ENCODE measurements at places on chromosomes 5 and 9.

DNA sequence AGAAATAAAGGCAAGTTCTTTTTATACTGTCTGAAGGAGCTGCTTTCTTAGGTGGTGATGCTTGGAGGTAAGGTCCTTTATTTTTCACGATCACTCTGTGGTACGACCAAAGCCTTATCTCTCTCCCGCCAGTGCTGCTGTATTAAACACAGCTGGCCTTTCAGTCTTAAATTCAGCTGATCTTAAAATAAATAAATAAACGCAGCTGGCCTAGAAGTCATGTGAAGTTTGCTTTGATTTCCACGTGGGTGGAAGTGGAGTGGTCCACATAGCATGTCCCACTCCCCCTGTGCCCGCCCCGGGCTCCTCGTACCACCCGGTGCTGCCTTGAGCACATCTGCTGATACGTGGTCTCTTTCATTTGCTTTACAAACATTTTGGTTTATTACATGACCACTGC lies 260.4 kb downstream of the FANCC start:
- DNase-seq = peak; percentile 31

DNA sequence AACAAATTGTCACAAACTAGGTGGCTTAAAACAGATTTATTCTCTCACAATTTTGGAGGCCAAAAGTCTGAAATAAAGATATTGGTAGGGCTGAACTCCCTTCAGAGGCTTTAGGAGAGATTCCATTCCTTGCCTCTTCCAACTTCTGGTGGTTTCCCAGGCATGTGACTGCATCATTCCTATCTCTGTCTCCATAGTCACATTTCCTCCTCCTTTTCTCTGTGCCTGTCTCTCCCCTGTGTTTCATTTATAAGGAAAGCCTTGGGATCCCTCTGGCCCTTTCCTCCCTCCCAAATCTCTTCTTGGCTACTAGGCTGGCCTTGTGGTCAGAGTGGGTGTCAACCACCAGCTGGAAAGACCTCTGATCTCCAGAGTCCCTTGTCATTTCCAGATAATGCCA lies 78.2 kb downstream of the SNX18 start:
- peak; percentile 75 for DNase-seq

GRCh38 chr5:4947893-4948536 lies 192.1 kb upstream of the ADAMTS16 start:
- DNase-seq = no peak

GRCh38 chr5:39015743-39016586 lies 58.2 kb downstream of the RICTOR start:
- DNase-seq = peak; percentile 79

GRCh38 chr9:114216976-114217375 lies 61.6 kb downstream of the COL27A1 start:
- no peak for DNase-seq

GRCh38 chr5:91223886-91224285 lies 159.2 kb downstream of the ARRDC3 start:
- no peak for DNase-seq

- no peak for DNase-seq
These were observed 4.2 kb downstream of the ENTPD8 start for GRCh38 chr9:137436761-137437600.

- no peak for DNase-seq
These were observed 67.4 kb upstream of the DMRTA1 start for GRCh38 chr9:22379272-22379671.

DNA sequence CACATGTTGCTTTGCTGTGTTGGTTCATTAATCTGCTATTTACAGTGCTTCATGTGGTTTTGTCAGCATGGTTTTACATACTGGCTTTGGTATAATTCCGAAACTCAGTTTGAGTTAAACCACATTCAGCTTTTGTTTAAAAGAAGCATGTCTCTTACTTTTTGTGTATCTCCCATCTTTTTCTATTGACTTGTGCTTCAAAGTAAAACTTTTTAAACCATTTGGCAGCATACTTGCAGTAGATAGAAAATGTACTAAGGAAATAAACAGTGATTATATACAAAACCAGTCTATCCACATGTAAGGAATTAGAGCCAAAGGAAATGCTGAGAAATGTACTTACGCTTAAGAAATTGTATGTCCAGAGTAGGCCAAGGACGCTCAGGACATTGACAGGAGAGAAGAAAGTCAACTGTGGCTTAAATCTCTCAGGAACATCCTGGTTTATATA lies 286.9 kb downstream of the ARHGEF28 start:
- no peak for DNase-seq

- DNase-seq = no peak
These were observed 57.3 kb downstream of the TRIP13 start for GRCh38 chr5:949815-950560.

DNA sequence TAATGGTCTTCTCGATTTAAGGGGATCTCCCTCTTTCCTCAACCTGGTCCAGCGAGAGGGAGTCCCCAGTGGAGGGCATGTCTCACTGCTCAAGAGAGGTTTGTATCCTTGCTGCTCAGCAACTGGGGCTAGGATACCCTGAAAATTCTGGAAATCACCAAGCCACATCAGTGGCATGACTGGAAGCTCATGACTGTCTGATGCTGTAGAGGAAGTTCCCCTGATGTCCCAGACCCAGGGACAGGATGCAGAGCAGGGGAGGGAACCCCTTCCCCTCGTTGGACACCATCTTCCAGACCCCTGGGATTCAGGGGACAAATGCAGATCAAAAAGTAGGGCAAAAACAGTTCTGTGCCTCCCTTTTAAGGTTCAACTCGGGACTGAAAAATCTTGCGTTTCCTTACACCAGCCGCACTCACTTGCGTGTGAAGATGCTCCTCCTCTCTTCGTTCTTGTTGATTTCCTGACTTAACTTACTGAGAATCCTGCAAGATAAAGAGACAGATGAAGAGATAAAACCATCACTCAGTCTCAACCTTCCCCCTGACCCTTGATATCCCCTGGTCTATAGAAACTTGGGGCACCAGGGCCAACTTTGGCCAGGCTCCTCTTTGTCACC lies 22.1 kb downstream of the LCP2 start:
- DNase-seq = no peak

- peak; percentile 85 for DNase-seq
These were observed 231.7 kb downstream of the ARHGAP26 start for GRCh38 chr5:143001764-143002351.

GRCh38 chr9:121880343-121880898 lies 212.7 kb downstream of the TTLL11 start:
- no peak for DNase-seq

DNA sequence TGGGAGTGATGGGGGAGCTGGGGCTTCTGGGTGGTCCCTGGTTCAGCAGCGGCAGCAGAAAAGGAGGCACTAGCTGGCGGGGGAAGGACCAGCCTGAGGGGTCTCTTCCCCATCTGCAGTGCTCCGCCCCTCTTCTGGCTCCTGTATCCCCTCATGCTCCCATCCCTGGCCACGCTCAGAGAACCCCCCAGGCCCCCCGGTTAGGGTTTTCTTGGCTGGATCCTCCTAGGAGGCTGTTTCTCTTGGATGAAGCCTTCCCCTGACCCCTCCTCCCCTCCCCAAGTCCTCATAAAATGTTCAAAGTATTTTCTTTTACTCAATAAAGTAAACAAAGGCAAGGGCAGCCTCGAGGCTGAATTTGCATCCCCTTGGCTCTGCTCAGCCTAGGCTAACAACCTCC lies 60.8 kb downstream of the FGF18 start:
- DNase-seq = no peak

DNA sequence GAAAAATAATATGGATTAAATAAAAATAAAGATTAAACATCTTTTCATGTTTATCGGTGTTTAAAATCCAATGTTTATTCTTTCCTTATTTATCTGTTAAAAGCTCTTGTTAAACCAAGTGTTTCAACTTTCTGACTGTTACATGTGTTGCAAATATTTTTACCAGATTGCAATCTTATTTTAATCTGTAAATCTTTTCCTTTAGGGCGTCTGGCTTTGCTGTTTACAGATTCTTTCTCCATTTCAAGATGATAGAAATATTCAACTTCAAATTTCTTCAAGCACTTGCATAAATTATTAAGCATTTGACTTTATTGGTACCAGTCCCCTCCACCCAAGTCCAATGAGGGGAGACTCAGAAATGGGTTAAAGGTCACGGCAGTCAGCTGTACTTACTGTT lies 16.9 kb upstream of the ABCA1 start:
- no peak for DNase-seq

DNA sequence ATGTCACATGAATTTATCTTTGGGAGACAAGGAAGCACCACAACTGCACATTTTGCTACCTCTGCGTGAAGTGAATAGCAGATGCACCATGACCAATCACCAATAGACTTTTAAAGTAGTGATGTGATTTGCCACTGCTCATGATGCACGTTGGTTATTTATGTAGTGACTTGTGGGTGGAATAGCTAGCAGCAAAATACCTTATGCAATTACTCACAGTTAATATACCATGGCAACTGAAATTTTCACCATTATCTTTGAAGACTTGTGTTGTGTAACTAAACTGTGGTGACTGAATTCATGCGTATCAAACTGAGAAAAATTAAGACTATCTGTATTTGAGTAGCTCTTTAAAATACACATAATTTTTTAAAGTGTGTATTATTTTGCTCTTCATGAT lies 46.2 kb upstream of the TUSC1 start:
- DNase-seq = peak; percentile 37

- DNase-seq = peak; percentile 56
These were observed 11.8 kb downstream of the OTULIN start for GRCh38 chr5:14676320-14676719.

DNA sequence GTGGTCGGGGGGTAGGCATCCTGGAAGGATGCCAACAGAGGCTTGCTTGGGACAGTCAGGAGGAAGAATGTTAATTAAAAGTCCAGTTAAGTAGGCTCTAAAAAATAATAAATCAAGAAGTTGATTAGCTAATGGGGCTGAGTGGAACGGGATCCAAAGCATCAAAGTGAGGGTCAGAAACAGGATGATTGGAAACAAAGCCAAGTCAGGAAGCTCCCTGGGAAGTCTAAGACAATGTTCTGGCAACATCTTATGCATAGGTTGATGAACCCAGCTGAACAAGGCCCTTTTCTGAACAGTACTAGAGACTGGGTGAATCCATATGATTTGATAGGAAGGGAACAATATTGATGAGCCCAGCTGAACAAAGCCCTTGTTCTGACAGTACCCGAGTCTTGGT lies 50.2 kb upstream of the STARD4 start:
- no peak for DNase-seq

DNA sequence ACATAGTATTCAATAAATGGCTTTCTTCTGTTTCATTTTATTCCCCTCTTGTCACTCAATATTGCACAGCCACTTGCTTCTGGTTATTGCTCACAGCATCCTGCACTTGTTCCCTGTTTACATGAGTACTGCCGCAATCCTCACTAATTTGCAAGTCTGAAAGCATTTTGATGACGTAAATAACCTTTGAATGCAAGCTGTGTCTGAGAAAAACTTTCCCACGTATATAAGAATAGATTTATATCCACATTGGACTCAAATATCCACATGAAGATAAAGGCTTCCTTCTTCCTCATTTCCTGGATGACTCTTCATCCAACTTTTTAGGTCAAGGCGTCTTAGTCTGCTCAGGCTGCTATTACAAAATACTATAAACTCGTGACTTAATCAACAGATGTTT lies 88.2 kb upstream of the DAP start:
- DNase-seq = no peak

DNA sequence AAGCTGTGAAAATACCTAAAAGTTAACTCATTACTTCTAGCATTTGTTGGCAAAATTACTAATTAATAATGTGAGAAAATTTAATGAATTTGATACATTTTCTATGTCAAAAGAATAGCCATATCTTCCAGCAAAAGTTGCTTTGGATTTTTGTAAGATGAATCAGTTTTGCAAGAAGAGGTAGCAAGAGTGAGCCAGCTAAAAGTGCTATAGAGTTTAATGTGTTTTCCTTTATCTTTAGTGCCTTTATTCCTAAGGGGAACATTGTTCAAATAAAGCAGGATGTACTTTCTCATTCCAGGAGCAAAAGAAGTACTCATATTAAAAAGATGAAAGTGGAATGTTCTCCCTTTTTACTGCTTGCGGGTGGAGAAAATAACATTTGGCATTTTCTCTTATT lies 622.2 kb downstream of the ANXA1 start:
- DNase-seq = peak; percentile 33

DNA sequence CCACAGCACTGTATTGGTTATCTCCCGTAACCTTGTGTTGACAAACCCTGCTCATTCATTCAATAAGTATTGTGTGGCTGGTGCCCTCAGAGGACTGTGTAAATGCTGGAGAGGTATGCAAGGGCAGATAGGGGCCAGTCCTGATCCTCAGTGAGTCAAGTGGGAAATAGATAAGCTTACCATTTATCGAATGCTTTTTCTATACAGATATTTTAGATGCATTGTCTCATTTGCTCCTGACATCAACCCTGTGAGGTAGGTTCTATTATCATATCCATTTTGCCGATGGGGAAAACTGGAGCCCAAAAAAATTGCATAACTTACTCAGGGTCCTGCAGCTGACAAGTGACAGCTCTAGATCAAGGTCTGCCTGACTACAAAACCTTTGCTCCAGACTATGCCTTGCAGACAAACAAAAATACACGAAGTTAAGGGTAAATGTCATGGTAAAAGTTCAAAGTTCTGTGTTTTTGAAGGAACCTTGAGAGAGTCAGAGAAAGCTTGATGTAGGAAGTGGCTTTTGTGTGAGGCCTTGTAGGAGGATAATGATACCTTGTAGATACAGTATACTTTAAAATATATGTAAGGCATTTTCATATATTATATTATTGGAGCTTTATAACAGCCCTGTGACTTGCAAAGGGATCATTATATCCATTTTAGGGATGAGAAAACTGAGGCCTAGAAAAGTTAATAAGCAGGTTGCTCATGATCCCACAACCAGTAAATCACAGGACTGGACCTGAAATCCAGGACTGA lies 22.7 kb downstream of the CYFIP2 start:
- no peak for DNase-seq

GRCh38 chr5:139494832-139495231 lies 12.3 kb upstream of the STING1 start:
- DNase-seq = peak; percentile 78

DNA sequence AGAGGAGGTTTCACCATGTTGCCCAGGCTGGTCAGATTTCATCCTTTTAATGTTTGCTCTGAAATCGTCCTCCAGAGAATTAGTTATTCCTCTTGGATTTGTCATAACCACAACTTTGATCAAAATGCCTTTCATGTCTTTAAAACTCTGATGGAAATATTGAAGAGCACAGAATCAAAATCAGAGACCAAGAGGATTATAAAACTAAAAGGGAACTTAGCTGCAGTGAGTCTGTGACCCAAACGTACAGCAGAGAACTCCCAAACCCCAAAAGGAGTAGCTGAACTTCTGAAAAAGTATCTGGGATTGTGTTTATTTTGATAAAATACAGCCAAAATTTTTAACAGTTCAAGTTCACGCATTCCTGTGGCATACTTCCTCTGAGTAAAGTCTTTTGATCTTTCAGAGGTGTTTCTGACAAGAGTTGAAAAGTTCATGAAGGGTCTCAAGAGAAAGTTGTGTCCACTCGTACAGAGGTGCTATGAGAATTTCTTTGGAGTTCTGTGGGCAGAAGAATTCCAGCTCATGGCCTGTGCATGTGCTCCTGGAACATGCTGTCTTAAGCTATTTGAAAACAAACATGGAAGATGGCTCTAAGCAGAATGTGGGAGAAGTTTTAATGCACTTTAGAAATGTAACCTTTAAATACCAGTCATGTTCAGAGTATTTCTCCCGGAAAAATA lies 124.0 kb downstream of the ESM1 start:
- DNase-seq = peak; percentile 40

GRCh38 chr5:100841358-100842076 lies 61.6 kb downstream of the ST8SIA4 start:
- DNase-seq = peak; percentile 20

All from fibroblast of the aortic adventitia (primary cell).